ENCODE measurements at places on chromosomes 16 and 17. TPM values are rescaled to one million over a fixed set of nuclear protein-coding genes. Genes with fewer than 3 reads are reported as not detected.

RPL26 gene
- 3,667 TPM for total RNA-seq

CBX8 gene
- 23.8 TPM for total RNA-seq

EVPLL gene
- total RNA-seq: not detected

ADORA2B gene
- 13.9 TPM for total RNA-seq

SUPT6H gene
- 71.8 TPM for total RNA-seq

KRT36 gene
- not detected for total RNA-seq

KRTAP9-8 gene
- total RNA-seq: not detected

C17orf100 gene
- 2.5 TPM for total RNA-seq

SLFN5 gene
- 4.0 TPM for total RNA-seq

LRRC37B gene
- total RNA-seq: 10.2 TPM

SMIM5 gene
- total RNA-seq: 0.52 TPM

KRTAP2-2 gene
- total RNA-seq: not detected

ATP2C2 gene
- 0.28 TPM for total RNA-seq

DPEP3 gene
- total RNA-seq: not detected
